GM13977 (cell line): ENCODE measurements at places on chromosomes 2 and 18.
A peak's percentile ranks its signal among the peaks of the same experiment; 100 is the strongest.

DNA sequence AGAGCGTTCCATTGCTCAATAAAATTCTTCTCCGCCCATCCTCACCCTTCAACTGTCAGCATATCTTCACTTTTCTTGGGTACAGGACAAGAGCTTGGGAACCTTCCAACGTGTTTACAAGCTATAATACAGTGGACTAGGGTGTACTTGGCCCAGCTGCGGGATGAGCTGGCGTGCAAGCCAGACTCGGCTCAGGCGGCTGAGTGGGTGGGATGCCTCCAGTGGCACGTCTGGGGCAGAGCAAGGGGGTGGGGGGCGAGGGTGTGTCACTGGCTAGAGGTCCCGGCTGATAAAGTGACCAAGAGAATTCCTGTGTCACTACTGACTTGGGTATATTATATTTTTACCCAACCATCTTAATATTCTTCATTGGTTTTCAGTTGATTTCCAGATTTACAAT is 179.7 kb downstream of the EVA1A start:
- no peak for DNase-seq

DNA sequence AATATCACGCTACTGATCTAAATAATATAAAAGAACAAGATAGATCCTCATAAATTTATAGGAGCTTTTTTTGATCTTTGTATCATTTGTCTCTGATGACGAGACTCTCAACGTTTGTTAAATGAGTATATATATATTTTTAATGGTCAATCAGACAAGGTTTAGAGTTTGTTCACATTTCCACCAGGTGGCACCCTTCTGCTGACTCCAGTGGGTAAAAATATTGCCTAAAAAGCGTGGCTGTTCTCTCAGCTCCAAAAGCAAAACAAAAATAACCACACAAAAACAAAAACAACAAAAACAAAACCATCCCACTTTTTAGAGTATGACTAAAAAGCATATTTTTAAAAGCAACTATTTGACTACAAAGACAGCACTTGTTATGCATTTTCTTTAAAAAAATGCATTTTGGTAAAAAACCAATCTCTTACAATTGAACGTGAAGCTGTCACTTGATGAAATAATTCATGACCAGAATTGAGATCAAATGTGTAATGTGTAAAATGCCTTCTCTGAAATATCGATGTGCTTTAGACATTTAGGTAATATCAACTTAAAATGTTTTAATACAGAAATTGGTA is 723.2 kb downstream of the DPP10 start:
- peak; percentile 38 for DNase-seq

- no peak for DNase-seq
Measured at GRCh38 chr2:58042486-58042970, 4.1 kb upstream of the VRK2 start.

GRCh38 chr2:182522405-182522896 is 95.6 kb upstream of the PDE1A start:
- no peak for DNase-seq

DNA sequence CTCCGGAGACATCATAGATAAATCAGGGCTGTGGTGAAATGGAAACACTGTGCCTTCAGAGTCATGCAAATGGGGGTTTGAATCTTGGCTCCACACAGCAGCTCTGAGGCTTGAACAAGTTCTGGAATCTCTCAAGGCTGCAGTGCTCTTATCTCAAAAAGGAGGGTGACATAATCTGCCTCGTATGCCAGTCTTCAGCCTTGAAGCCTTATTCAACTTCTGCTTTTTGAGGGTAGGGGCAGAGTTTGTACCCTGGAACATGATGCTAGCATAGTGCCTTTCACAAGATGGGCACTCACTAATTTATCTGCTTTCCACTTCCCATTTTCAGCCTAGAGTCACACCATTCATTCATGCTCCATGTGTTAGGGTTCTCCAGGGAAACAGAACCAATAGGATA is 42.3 kb downstream of the GATA6 start:
- DNase-seq: no peak

- no peak for DNase-seq
Measured at GRCh38 chr2:233213011-233213410, 38.5 kb upstream of the ATG16L1 start.

GRCh38 chr2:37985333-37985732 is 60.2 kb downstream of the RMDN2 start:
- DNase-seq: peak; percentile 38

DNA sequence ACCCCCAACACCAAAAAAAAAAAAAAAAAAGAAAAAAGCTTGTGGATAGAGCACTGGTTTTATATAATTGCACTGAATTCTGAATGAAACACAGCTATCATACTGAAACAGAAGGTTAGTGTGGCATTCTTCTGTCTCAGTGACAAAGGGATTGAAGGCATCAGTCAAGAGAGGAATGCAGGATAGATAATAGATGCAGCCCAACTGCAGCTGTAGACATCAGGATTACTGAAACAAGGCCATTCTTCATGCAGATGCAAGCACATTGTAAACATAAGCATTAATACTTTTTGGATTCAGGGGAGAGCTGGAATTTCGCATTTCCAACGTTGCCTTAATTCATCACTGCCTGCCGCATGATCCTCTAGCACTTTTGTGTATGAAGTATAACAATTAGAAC is 897.4 kb upstream of the KLHL29 start:
- DNase-seq: no peak

DNA sequence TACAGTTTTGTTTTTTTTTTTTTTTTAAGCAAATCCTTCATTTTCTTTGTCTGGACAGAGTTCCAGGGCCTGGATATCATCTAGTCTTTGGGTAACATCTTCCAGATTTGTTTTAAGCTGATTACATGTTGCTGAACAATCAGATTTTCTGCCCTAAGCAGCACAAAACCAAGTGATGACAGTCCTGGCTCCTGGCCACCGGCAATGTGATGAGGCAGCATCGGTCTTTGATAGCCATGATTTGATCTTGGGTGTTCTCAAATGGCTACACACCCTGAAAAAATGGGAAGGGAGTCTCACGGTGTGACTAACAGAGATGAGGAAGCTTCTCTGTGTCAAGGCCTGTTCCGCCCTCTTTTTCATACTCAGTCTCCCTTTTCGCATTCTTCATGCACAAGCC is 708.6 kb upstream of the ZEB2 start:
- DNase-seq: no peak

DNA sequence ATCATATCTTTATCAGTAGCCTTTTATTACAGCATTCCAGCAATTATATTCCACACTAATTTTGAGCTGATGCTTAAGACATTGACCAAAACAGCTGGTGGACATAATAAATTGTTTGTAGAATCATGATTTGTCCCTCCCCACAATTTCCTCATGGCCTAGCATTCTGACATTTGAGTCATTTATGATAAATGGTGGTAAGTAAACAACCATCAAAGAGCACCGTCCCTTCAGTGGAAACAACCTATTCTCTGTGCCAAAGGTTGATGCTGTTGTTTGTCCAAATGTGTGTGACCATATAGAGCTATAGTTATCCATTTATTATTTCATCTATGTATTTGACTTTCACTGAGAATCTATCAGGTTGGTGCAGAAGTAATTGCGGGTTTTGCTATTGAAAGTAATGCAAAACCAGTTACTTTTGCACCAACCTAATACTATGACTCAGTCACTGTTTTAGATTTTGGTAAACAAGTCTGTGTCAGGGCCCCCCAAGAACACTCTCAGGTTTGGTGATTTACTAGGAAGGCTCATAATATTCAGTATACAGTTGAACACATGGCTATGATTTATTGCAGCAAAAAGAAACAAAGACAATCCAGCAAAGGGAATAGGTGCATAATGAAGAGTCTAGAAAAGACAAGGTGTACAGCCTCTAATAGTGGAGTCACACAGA is 608.7 kb upstream of the REG3G start:
- DNase-seq: no peak

DNA sequence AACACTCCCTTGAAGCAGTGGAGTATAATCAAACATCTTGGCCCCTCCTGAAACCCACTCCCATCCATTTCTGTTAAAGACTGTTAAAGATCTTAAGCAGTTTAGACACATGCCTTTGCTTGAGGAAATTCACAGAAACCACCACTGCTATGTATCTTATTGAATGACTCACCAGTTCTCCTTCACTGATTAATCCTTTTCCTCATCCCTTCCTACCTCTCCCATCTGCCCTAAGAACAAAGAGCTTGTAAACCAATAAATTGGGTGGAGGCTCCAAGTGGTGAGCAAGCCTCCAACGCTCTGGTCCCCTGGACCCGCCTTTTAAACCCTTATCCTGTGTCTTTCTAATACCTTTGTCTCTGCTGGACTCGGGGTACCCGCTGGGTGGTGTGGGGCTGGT is 746.1 kb downstream of the LRP1B start:
- no peak for DNase-seq

- no peak for DNase-seq
Measured at GRCh38 chr2:101827246-101827645, 129.7 kb downstream of the MAP4K4 start.

GRCh38 chr2:62768615-62769014 is 63.1 kb downstream of the EHBP1 start:
- DNase-seq: no peak

- DNase-seq: no peak
Measured at GRCh38 chr2:133169274-133169912, 398.9 kb downstream of the NCKAP5 start.

DNA sequence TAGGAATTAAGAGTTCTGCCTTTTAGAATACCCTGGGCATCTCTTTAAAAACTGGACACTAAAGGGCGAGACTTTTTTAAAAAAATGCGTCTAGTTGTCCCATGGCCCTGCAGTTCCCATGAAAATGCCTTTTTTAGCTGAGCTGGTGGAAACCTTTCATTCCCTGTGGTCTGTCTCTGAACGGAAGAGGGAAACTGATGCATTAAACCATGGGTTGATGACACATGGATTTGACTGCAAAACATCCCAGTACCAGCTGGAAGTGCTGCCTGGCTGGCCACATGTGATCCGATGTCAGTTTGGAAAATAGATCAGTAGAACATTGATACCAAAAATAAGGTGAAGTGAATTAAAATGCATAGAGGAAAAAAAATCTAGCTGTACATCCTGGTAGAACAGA is 129.2 kb downstream of the MYO1B start:
- DNase-seq: no peak

GRCh38 chr2:20506201-20506685 is 59.4 kb downstream of the RHOB start:
- DNase-seq: no peak

GRCh38 chr18:9434122-9434701 is 41.1 kb upstream of the RALBP1 start:
- peak; percentile 61 for DNase-seq

DNA sequence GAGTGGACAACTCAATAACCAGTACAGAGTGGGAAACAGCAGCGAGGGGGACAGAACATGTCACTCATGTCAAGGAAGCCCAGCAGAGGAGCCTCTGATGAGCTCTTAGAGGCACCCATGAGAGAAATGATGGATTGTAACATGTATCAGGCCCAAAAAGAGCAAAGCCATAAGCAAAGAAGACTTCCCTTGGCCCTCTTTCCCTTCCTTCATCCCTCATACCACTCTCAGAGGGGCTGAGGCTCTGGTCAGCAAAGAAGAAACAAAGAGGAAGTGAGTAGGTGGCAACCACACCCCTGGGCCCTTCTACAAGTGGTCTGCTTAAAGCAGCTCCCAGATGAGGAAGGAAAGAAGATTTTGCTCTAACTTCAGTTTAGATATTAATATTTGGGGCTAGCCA is 112.8 kb downstream of the CDC42EP3 start:
- no peak for DNase-seq

DNA sequence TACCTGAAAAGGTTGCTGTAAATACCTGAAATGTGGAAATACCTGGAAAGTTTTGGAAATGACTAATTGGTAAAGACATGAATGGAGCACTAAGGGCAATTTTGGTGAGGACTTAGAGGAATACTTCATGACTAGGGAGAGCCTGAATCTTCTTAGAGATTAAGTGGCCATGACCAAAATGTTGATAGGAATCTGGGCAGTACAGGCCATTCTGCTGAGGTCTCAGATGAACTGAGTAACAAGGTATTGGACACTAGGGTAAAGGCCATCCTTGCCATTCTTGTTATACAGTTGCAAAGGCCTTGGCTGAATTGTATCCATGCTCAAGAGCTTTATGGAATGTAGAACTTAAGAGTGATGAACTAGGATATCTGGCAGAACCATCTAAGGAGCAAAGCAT is 742.9 kb upstream of the RAB6C start:
- no peak for DNase-seq

DNA sequence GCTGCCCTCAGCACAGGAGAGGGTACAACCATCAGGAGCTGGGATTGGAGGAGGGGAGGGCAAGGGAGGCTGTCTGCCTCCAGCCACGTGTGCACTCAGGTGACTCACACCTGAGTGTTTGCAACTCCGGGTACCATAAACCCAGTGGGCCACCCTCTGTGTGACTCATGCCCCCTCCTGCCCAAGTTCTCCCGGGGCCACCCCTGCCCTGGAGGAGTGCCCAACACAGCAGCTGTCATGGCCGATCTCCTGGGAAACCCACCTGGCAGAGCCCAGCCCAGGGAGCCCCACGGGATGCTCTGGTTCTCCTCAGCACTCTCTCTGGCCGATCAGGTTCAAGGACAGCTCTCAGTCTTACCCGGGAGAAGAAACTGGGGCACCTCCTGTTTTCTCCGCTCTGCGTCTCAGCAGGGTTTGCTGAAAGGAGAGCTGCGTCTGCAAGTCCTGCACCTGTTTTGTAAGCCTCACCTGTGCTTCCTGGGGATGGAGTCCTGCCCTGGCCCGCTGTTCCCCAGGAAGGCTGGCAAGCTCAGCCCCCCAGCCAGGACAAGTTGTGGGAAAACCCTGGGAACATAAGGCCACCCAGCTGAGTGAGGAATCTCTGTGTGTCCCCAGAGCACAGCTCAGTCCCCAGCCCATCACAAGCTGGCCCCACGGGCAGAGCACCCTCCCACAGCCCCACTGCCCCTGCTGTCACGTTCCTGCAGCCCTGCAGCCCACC is 44.0 kb upstream of the UBE2F start:
- no peak for DNase-seq

GRCh38 chr2:225400060-225400511 is 576 bp downstream of the NYAP2 start:
- DNase-seq: no peak

GRCh38 chr2:139643139-139643538 is 862.9 kb upstream of the NXPH2 start:
- DNase-seq: no peak

- no peak for DNase-seq
Measured at GRCh38 chr2:152541712-152542111, 175.5 kb downstream of the PRPF40A start.

DNA sequence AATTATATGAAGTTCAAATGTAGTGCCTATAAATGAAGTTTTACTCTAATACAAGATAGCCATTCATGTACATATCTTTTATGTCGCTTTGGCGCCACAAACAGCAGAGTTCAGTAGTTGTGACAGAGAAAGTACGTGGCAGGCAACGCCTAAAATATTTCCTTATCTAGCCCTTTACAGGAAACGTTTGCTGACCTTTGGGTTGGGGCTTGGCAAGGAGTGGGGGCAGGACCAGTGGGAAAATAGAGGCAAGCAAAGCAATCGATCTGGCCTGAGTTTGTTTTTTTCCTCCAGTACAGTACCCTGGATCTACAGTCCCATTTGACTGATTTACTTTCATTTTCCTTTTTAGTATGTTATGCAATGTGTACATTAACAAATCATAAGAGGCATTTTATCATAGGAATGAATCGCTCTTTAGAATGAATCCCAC is 13.1 kb downstream of the CCDC68 start:
- peak; percentile 40 for DNase-seq

GRCh38 chr2:47072728-47073191 is 82.3 kb downstream of the STPG4 start:
- no peak for DNase-seq
